ENCODE measurements at places on chromosomes 12 and 14.
A peak's percentile ranks its signal among the peaks of the same experiment; 100 is the strongest.

DNA sequence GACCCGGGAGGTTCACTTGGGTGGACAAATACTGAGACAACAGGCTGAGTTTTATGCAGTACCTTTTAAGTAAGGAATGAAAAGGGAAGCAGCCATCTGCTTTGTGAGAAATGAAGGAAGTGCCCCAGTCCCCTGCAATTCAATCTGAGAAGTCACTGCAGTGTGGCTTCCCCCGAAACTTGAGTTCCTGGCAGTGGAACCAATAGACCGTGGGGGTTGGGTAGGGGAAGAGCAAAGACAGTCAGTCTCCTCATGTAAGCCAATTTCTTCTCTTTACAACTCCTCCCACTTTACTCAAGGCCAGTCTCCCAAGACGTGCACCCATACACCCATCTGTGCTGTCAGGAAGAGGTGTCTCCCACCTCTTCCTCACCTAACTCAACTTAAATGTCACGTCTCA, 206.5 kb downstream of the BCAT1 start:
- DNase-seq, result no peak

GRCh38 chr12:34394211-34395055, 372.1 kb downstream of the ALG10 start:
- no peak for DNase-seq

- no peak for DNase-seq
These were observed 21.3 kb downstream of the SMUG1 start for GRCh38 chr12:54167500-54167896.

- no peak for DNase-seq
These were observed 36.1 kb upstream of the OR5AU1 start for GRCh38 chr14:21191809-21192446.

DNA sequence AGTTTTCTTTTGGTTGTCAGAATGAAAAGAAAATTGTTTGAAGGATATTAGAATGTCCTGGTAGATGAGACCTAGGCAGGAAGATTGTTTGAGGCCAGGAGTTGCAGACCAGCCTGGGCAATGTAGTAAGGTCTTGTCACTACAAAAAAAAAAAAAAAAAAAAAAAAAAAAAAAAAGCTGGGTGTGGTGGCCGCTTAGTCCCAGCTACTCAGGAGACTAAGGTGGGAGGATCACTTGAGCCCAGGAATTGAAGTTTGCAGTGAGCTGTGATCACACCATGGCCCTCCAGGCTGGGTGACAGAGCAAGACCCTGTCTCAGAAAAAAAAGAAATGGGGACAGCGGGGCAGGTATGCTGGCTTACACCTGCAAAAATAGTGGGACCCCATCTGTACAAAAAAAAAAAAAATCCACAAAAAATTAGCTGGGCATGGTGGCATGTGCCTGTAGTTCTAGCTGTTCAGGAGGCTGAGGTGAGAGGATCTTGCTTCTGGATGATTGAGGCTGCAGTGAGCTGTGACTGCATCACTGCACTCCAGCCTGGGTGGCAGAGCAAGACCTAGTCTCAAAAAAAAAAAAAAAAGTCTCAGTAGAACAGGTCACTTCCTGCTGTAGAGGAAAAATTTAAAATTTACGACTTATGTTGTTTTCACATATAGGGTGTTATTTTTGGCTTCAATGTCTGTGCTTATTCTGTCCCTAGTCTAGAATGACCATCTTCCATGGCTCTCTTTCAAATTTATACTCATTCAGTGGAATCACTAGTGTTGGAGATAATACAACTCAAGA, 70.7 kb downstream of the PPHLN1 start:
- no peak for DNase-seq

DNA sequence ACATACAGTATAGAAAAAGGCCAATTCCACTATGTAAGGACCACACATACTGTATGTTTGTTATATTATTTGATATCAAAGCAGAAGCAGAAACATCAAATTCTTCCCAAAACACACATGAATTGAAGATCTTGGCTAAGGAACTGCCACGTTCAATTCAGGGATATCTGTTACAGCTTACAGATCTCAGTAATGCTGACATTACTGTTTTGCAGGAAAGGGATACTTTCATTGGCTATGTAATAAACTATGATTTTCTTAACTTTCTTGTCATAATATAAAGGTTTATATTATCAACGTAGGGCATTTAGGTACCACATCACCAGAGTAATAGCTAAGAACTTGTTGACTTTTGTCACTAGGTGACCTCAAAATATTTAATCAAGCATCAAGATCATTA, 148.5 kb downstream of the PAX9 start:
- no peak for DNase-seq

GRCh38 chr12:16228067-16228466, 49.4 kb downstream of the SLC15A5 start:
- DNase-seq, result peak; percentile 3

DNA sequence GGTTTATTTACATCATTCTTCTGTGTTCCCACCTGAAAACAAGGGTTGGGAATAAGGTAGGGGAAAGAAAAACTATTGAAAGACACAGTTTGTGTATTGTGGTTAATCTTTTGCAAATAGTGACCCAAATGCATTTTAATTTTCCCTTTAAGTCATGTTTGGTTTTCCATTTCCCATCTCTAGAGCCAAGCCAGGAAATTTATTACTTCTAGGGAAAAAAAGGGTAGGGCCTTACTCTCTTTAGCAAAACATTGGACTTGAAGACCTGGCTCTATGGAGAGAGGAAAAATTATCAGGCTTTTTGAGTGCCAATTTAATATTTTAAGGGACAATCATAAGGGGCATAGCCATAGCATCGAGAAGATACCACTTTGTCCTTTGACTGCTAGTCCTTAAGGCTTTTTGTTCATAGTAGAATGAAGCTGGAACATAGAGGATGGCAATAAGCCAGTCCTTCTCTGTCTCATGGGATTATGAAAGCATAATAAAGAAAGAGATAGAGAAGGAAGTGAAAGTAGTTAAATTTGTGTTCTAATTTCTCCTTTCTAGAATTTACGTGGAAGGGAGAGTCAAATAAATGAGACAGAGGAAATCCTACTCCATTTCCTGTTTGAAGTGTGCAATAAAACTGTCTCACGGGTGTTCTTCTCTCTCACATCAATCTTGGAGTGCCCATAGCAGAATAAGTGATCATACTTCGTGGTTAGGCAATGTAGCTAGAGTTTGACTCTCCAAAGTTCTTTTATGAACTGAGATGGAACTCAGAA, 50.9 kb upstream of the PPFIA2 start:
- DNase-seq, result no peak

- DNase-seq, result no peak
These were observed 9.0 kb downstream of the PHETA1 start for GRCh38 chr12:111359914-111360276.

- DNase-seq, result no peak
These were observed 136.8 kb downstream of the KCNH5 start for GRCh38 chr14:62908506-62908905.

DNA sequence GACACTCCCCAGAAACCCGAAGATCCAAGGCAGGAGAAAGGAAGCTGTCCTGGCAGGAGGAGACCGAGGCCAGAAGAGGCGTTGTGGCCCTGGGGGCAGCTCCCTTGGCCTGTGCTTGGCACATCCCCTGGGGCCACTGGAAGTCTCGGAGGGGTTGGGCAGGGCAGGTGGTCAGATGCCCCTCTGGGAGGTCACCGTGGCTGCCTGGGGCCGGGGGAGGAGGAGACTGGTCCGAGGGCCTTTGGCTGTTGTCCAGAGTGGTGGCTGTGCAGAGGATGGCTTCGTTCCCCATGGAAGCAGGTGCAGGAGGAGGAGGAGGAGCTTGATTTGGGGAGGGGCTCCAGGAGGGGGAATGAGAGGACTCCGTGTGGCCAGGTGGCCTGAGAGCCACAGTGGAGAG, 3.3 kb upstream of the NUDT14 start:
- DNase-seq, result no peak

- DNase-seq, result no peak
These were observed 312.9 kb downstream of the ITPR2 start for GRCh38 chr12:26520109-26520508.

- DNase-seq, result no peak
These were observed 51.0 kb upstream of the SRSF5 start for GRCh38 chr14:69715725-69716477.

- DNase-seq, result peak; percentile 9
These were observed 266.9 kb downstream of the PPFIA2 start for GRCh38 chr12:81492131-81492720.

GRCh38 chr12:102573237-102573636, 92.9 kb upstream of the IGF1 start:
- no peak for DNase-seq

- DNase-seq, result no peak
These were observed 645 bp downstream of the JDP2 start for GRCh38 chr14:75428230-75429104.

- no peak for DNase-seq
These were observed 501.2 kb downstream of the PCNX1 start for GRCh38 chr14:71408362-71409030.

DNA sequence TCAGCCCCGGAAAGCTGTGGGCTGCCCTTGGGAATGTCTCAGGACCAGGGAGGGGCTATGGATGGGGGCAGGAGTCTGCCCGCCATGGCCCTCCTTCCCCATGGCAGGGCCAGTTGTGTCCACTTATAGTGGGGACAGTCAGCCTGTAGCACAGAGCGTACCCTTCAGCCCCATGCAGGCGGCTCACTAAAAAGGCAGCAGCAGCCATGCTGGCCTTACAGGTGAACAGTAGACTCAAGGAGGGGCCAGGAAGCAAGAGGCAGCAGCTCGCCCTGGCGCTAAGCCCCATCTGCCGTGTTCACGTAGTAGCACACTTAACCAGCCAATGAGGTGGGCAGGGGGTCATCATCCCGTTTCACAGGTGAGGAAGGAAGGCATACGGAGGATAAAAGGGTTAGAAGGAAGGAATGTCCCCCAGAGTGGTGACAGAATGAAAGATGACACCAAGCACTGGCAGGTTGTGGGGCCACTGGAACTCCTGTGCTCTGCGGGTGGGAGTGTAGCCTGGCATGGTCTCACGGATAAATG, 52.7 kb downstream of the FAM222A start:
- no peak for DNase-seq

DNA sequence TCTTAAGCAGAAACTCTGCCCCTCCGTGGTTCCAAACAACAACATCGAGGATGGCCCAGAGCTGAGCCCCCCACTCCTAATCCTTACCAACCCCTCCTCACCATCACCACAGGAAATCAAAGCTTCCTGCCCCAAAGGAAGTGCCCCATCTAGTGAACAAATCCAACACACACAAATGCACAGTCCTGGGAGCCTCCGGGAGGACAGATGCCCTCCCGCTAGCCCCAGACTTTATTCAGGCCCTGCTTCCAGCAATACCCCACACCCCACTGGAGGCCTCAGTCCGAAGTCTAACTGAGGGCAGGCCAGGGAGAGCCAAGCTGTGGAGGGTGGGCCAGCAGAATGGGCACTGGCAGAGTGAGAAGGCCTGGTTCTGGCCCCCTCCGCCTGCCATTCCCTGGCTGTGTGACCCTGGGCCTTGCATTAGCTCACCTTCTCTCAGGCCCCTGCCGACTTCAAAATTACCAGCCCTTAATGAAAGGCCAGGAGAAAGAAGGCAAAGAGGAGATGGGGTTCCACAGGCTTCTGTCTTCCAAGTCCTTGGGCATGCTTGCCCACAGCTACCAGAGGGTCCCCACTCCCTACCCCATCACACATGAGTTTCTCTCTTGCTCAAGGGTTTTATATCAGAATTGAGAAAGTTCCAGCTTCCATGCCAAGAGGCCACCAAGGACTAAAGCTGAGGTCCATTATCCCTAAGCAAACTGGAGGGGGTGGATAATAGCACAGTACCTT, 2.3 kb downstream of the HDAC7 start:
- no peak for DNase-seq

- DNase-seq, result peak; percentile 68
These were observed 87.2 kb downstream of the SCN8A start for GRCh38 chr12:51678086-51678724.

DNA sequence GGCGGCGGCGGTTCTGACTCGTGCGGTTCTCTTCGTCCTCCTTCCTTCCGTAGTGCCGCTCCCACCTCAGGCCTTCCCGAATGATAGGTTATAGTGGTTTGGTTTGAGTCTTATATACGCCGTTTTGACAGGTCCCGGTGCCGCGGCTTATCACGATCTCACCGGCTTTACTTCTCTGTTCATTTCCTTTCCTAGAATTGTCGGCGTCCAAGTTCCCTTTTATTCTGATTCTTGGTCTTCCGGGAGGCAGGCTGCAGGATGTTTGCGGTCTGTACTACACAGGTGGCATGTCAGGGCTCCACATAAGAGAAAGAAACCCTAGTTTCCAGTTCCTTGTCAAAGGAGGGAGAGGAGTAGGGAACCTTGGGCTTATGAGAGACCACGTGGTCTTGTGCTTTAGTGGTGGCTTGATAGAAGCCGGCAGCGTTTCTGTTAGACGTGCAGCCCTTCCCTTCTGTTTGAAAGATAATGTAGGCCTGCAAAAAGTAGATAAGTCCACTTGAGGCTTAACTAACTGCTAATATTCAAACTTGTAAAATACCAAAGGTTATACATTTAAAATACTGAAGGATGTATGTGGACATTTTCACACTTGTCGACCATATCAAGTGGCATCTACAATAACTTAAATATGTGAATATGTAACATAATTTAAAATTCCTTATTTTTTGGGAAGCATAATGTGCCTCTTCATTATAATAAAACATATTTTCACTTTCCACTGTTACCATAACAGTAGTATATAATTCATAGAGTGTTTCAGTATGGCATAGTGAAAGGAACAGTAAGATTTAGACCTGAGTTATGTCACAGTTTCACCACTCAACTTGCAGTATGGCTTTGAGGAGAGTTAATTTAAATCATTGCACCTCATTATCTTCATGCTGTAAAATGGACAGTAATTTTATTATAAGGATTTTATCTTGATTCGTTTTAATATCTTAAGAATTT, 804 bp downstream of the USP15 start:
- peak; percentile 24 for DNase-seq

GRCh38 chr14:81454572-81455218, 54.6 kb upstream of the STON2 start:
- no peak for DNase-seq

- DNase-seq, result no peak
These were observed 15.0 kb downstream of the RASSF9 start for GRCh38 chr12:85821206-85821605.

DNA sequence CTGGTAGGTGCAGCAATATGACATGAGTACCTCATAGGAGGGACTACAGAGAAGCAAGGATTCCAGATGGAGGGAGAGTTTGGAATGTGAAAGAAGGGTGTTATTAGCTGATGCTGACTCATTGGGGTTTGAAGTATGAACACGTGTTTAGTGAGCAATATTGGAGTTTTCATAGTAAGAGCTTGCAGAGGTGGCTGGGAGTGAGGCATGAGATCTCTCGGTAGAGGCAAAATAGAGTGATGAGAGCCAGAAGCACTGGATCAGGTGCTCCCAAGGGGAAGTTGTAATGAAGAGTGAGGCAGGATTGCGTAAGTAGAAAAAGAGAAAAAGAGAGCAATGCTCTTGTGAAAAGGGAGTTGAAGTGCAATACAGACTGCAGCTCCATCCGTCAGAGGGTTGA, 42.1 kb downstream of the MGST1 start:
- no peak for DNase-seq

DNA sequence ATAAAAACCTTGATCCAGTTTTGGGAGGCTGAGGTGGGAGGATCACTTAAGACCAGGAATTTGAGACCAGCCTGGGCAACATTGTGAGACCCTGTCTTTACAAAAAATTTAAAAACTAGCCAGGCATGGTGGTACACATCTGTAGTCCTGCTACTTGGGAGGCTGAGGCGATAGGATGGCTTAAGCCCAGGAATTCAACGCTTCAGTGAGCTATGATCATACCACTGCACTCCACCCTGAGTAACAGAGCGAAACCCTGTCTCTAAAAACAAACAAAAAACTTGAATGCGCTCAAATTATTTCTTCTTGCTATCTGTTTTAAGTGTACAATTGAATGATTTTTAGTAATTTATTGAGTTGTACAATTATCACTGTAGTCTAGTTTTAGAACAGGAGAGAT, 20.1 kb downstream of the WDR20 start:
- DNase-seq, result no peak

- DNase-seq, result no peak
These were observed 68.1 kb upstream of the PLEKHG7 start for GRCh38 chr12:92634730-92635129.

Measured in COLO829 (cell line).